ENCODE measurements at places on chromosomes 1 and 21. TPM values are rescaled to one million over a fixed set of nuclear protein-coding genes. Genes with fewer than 3 reads are reported as not detected.

The RUSC1 gene
- total RNA-seq = 39.8 TPM

The ITGB2 gene
- total RNA-seq = 120 TPM

The C1orf198 gene
- total RNA-seq = 94.1 TPM

The KCNQ4 gene
- total RNA-seq = 0.05 TPM

The C1orf56 gene
- total RNA-seq = 0.74 TPM

The C1QA gene
- total RNA-seq = not detected

DNA sequence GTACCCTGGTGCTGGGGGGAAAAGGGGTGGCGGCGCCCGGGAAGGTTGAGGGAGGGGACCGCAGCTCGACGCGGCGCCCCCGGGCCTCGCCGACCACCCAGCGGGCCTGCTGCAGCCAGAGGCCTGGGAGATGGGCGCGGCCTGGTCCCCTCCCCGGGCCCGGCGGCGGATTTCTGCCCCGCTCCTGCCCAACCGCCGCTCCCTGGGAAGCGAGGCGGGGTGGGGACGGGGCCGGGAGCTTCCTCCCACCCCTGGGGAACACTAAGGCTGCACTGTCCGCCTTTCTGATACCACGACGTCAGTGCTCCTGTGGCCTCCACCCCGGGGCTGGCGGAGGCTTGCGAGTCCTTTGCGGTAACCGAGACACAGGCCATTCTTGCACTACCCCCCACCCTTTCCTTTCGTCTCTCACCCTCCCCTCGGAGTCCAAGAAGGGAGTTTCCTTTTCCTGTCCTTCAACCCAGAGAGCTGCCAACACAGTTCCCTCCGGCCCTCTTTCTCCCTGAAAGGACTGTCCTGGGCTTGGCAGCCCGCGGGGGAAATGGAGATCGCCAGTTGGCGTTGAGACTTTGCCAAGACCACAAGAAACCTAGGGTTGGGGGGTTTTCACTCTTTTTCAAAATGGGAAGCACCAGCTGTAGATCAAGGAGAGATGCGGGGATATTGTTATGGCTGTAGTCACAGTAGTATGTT is 742 bp downstream of the SH3GLB1 start:
- H3K27ac ChIP-seq = peak overlapping the region; percentile 84
- H3K36me3 ChIP-seq = peaks cover 23% of the 10 kb centered on the region

- no peaks in the 10 kb centered on the region for H3K36me3 ChIP-seq
- no peak overlapping the region for H3K27ac ChIP-seq
- H3K4me1 ChIP-seq = no peaks in the 10 kb centered on the region
- no peak overlapping the region for H3K4me3 ChIP-seq
- no peaks in the 10 kb centered on the region for H3K27me3 ChIP-seq
These were observed 43.4 kb upstream of the C1orf53 start for GRCh38 chr1:197859024-197859423.

GRCh38 chr1:196409586-196409985 is 198.7 kb downstream of the KCNT2 start:
- peaks cover 9% of the 10 kb centered on the region for H3K4me1 ChIP-seq
- H3K4me3 ChIP-seq = no peak overlapping the region
- no peaks in the 10 kb centered on the region for H3K36me3 ChIP-seq

DNA sequence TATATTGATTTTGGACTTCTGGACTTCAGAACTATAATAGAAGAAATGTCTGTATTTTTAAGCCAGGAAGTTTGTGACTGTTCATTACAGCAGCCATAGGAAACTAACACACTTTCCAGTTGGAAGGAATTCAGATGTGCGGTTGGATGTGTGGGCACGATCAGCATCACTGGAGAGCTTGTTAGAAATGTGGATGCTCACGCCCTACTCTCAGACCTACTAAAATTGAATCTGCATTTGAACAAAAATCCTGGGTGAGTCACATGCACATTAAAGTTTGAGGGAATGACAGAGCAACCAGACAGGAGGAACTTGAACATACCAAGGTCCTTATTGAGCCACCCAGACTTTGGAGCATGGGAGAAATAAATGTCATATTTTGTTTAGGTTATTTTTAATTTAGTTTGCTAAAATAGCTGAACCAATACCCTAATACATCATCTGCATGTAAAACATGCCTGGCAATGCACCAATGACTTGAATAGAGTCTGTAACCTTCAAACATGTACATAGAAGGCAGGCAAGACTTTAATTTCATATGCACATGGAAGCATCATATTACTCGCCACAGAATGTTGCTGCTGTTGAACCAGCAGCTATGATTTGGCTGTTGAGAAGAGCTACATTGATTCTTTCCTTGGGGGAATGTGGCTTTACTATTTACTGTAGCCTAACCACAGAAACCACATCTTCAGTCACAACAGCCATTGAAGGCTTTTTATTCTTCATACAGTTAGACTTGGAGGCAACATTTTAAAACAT is 346.2 kb downstream of the BARHL2 start:
- H3K27me3 ChIP-seq = 0 out of 2 replicates have a peak, but pooled peaks cover 3% of the 10 kb centered on the region
- H3K4me1 ChIP-seq = peaks cover 17% of the 10 kb centered on the region
- no peak overlapping the region for H3K27ac ChIP-seq
- peak; percentile 62 for DNase-seq

DNA sequence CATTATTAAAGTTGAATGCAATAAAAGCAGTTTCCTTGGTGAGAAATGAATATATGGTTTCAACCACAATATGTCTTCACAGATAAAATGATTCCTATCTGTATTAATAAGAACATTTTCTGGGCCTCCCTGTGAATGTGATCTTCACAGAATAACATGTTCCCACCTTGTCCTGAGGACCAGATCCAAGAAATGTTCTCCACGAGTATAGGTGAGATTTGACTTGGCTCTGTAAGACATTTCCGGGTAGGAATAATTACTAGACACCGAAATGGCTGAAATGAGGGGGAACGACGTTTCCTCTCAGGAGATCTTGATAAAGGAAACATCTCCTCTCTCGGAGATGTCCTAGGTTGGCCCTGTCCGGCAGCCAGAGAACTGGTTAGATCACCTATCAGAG is 61.4 kb downstream of the CLIC6 start:
- DNase-seq = no peak
- peaks cover 7% of the 10 kb centered on the region for H3K4me1 ChIP-seq
- H3K27me3 ChIP-seq = no peaks in the 10 kb centered on the region
- no peak overlapping the region for H3K27ac ChIP-seq
- no peak overlapping the region for H3K4me3 ChIP-seq

DNA sequence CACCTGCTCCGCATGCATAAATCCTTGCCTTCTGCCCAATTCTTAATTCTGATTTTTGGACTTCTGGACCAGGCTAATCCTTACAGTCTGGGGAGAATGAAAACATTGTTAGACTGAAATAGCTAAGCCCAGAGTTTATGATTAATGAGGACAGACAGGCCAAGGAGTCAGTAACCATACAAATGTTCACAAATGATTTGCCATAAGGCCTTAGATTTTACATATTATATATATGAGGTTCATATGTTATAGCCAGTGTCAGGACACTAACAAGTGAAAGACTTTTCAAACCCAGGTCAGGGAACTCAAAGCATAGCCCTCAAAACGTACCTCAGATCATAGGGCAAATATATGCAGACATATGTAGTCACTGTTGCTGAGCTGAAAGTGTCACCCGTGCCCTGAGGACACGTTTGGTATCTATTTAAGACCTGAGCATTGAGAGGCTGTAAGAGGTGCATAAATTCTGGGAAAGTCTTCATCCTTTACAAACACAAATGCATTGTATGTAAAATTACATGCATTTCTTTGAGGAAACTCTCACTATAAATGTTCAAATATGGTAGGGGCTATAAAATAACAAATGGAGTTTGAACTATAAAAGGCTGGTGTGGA is 45.3 kb upstream of the FBXO28 start:
- H3K27me3 ChIP-seq = 0 out of 2 replicates have a peak, but pooled peaks cover 3% of the 10 kb centered on the region
- DNase-seq = no peak
- peaks cover 7% of the 10 kb centered on the region for H3K4me1 ChIP-seq
- H3K27ac ChIP-seq = no peak overlapping the region

- H3K27ac ChIP-seq = no peak overlapping the region
- H3K27me3 ChIP-seq = no peaks in the 10 kb centered on the region
- no peak overlapping the region for H3K4me3 ChIP-seq
- H3K36me3 ChIP-seq = peaks cover 80% of the 10 kb centered on the region
- H3K4me1 ChIP-seq = peaks cover 94% of the 10 kb centered on the region
These were observed 22.6 kb upstream of the A3GALT2 start for GRCh38 chr1:33343539-33343938.

- no peaks in the 10 kb centered on the region for H3K4me1 ChIP-seq
- H3K36me3 ChIP-seq = no peaks in the 10 kb centered on the region
- no peak for DNase-seq
- no peak overlapping the region for H3K27ac ChIP-seq
- no peak overlapping the region for H3K4me3 ChIP-seq
These were observed 326.1 kb downstream of the ASTN1 start for GRCh38 chr1:176838276-176838995.

- no peaks in the 10 kb centered on the region for H3K36me3 ChIP-seq
- H3K27me3 ChIP-seq = no peaks in the 10 kb centered on the region
- no peak overlapping the region for H3K4me3 ChIP-seq
- no peak for DNase-seq
These were observed 619.4 kb upstream of the TMPRSS15 start for GRCh38 chr21:19022978-19023377.

DNA sequence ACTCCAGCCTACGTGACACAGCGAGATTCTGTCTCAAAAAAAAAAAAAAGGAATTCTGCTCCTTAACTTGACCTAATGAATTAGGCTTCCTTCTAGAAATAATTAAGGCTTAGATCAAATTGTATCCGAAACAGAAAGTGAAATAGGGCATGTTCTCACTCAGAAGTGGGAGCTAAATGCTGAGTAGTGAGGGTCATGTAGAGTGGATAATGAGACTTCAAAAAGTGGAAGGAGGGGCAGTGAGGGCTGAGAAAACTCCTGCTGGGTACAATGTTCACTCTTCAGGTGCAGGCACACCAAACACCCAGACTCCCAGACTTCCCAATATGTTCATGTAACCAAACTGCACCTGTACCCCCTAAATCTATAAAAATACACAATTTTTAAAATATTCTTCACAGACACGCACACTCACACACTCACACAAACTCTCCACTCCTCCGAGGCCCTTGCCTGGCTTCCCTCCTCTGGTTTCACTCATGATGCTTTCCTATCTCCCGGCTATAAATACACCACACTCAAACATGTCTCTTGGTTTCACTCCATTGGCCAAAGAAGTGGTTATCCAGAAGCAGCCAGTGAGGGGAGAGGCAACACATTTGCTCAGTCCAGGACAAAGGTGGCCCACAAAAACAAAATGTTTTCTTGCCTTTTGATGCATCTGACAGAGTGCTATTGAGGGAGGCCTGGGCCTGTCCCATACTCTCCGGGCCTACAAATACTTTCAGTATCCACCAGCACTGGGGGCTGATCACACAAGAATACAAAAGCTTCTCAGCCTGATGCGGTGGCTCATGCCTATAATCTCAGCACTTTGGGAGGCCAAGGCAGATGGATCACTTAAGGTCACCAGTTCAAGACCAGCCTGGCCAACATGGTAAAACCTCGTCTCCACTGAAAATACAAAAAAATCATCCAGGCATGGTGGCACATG is 249.2 kb downstream of the TOMM20 start:
- no peak overlapping the region for H3K4me3 ChIP-seq
- no peak for DNase-seq
- no peaks in the 10 kb centered on the region for H3K36me3 ChIP-seq
- no peaks in the 10 kb centered on the region for H3K4me1 ChIP-seq

- H3K27me3 ChIP-seq = no peaks in the 10 kb centered on the region
- DNase-seq = no peak
- no peak overlapping the region for H3K4me3 ChIP-seq
- H3K27ac ChIP-seq = no peak overlapping the region
- peaks cover 16% of the 10 kb centered on the region for H3K4me1 ChIP-seq
These were observed 6.1 kb downstream of the LDLRAP1 start for GRCh38 chr1:25549273-25550154.

GRCh38 chr1:19353596-19353995 is 41.5 kb downstream of the SLC66A1 start:
- H3K36me3 ChIP-seq = peaks cover 87% of the 10 kb centered on the region
- H3K4me1 ChIP-seq = peaks cover 3% of the 10 kb centered on the region
- no peak for DNase-seq
- H3K27ac ChIP-seq = no peak overlapping the region
- H3K27me3 ChIP-seq = no peaks in the 10 kb centered on the region
- H3K4me3 ChIP-seq = no peak overlapping the region

- no peak for DNase-seq
- no peak overlapping the region for H3K4me3 ChIP-seq
- H3K4me1 ChIP-seq = no peaks in the 10 kb centered on the region
- H3K36me3 ChIP-seq = peaks cover 65% of the 10 kb centered on the region
- no peak overlapping the region for H3K27ac ChIP-seq
These were observed 9.9 kb upstream of the MIIP start for GRCh38 chr1:12009318-12009947.

GRCh38 chr1:6651909-6652308 is 27.2 kb downstream of the THAP3 start:
- H3K27ac ChIP-seq = no peak overlapping the region
- H3K4me3 ChIP-seq = no peak overlapping the region
- H3K36me3 ChIP-seq = peaks cover 38% of the 10 kb centered on the region
- no peaks in the 10 kb centered on the region for H3K4me1 ChIP-seq

DNA sequence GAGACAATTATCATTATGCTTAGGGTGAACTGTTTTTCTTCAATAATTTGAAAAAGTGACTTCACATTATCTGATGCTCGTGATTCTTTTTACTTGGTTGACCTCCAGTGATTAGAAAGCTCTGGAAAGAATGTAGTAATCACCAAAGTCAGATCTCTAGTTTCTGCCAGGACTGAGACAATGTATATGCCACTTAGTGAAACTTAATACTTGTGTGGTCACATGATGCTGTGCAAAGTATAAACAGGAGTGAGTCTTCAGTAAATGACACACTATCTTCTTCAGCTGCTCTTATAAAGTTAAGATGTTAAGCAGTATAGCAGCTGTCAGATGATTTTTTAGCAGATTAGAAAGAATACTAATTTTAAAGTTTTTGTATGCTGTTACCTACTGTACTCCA is 17.2 kb downstream of the VCAM1 start:
- H3K27me3 ChIP-seq = no peaks in the 10 kb centered on the region
- H3K27ac ChIP-seq = no peak overlapping the region
- DNase-seq = no peak
- H3K36me3 ChIP-seq = no peaks in the 10 kb centered on the region
- H3K4me3 ChIP-seq = no peak overlapping the region
- H3K4me1 ChIP-seq = peaks cover 16% of the 10 kb centered on the region

GRCh38 chr1:18636596-18637508 is 6.2 kb downstream of the PAX7 start:
- no peaks in the 10 kb centered on the region for H3K4me1 ChIP-seq
- no peak overlapping the region for H3K4me3 ChIP-seq
- no peaks in the 10 kb centered on the region for H3K36me3 ChIP-seq
- peaks cover 93% of the 10 kb centered on the region for H3K27me3 ChIP-seq
- no peak overlapping the region for H3K27ac ChIP-seq
- DNase-seq = no peak

DNA sequence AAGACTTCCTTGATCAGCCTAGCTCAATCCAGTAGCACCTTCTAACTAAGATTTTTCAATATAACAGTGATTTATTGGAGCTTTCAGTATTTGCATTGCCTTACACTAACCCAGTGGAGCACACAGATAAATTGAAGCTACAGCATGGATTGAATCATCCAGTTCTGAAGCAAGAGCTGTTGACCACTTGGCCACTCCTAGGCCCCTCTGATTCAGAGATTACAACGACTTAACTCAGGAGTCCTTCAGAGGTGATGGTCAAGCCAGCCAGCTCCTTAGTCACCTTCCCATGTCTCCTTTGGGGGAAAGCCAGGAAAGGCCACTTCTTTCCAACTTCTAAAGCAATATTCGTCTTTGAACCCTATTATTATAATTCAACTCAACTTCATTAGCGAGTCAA is 151.8 kb downstream of the TENT5C start:
- H3K4me3 ChIP-seq = no peak overlapping the region
- H3K4me1 ChIP-seq = peaks cover 18% of the 10 kb centered on the region
- H3K36me3 ChIP-seq = no peaks in the 10 kb centered on the region
- DNase-seq = no peak
